NCI-H460 (cell line): ENCODE measurements at places on chromosomes 11 and 22. TPM values are rescaled to one million over a fixed set of nuclear protein-coding genes. Genes with fewer than 3 reads are reported as not detected.

DNA sequence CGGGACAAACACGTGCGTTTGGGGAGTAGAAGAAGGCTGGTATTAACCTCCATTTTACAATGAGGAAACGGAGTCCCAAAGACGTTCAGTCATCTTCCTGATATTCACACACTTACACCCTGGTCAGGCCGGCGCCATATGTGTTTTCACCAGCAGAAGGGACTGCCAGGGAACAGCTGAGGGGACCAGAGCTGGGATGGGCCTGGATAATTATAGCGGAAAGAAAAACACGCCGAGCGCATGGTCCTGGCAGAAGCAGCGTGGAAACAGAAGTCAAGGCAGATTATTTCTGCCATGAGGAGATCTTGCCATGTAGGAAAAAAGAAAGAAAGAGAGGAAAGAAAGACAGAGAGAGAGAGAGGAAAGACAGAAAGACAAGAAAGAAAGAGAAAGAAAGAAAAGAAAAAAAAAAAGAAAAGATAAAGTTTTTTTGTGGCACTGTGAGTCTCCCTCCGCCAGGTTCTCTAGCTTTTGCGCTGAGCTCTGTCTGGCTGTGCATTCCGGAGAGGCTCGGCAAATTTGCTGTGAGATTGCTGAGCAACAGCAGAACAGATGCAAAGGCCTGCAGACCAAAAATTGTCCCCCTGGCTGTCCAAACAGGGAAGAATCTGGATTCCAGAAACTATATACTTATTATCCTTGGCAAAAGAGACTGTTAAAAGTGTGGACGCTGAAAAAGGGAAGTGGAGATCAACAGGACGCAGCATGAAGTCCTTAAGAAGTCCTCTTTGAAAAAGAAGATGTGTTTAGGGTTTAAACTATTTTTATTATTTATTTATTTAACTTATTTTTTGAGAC, 1.3 kb upstream of the UCP2 start:
- DNase-seq, result no peak

DNA sequence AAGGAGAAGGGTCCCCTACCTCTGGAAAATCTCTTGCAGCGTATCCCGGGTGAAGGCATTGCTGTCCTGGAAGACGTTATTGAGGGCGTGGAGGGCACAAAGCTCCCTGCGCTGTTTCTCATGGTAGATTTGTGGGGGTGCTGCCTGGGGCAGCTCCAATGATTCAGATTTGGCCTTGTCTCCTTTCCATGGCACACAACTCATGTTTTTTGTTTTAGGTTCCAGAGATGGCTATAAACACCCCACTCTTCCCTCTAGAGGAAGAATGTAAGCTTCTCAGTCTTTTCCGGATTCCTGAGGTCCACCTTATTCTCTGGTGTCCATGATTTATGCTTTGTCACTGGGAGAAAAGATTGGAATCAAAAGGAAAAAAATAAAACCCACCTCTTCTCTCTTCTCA, 959 bp downstream of the JOSD1 start:
- DNase-seq, result no peak

- no peak for DNase-seq
Measured at GRCh38 chr11:100182927-100183326, 504.2 kb upstream of the ARHGAP42 start.

GRCh38 chr11:74453373-74453975, 13.9 kb downstream of the KCNE3 start:
- DNase-seq, result peak; percentile 52

GRCh38 chr11:134502153-134502550, 90.1 kb upstream of the B3GAT1 start:
- no peak for DNase-seq

DNA sequence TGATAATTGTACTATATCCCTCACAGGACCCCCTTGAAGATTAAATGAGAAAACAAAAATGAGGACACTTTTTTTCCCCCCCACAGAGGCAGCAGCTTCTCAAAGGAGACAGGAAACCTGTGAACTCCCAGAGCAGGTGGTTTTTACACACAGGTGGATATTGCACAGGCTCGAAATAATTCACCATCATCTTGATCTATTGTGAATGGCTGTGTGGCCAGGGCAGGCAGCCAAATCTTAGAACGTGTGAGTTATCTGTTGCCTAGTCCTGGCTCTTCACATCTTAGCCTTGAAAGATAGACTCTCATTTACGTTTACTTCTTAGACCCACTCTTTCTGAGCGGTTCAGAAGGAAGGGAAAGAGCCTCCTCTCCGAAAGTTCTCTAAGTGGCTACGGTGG, 23.5 kb downstream of the PPFIBP2 start:
- DNase-seq, result no peak

- no peak for DNase-seq
Measured at GRCh38 chr22:40862013-40862412, at the start of gene DNAJB7. TSS of gene DNAJB7 (minus strand) at chr22:40862113. CDS start at chr22:40861994, 119 bp downstream.

DNA sequence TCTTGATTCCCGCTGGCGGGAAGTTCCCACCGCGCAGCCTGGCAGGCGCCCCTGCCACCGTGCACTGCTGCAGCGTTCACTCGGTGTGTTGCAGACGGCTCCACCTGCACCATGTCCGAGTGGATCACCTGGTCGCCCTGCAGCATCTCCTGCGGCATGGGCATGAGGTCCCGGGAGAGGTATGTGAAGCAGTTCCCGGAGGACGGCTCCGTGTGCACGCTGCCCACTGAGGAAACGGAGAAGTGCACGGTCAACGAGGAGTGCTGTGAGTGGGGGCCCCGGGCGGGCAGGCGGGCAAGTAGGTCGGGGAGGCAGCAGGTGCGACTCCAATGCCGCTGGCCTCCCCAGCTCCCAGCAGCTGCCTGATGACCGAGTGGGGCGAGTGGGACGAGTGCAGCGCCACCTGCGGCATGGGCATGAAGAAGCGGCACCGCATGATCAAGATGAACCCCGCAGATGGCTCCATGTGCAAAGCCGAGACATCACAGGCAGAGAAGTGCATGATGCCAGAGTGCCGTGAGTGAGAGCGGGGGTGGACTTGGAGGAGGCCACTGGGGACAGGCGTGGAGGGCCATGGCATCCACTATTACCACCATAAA, 99.7 kb downstream of the RRAS2 start:
- no peak for DNase-seq

- DNase-seq, result no peak
Measured at GRCh38 chr22:25350551-25350971, 131.1 kb downstream of the CRYBB2 start.

GRCh38 chr11:27239305-27239942, 123.6 kb downstream of the CCDC34 start:
- no peak for DNase-seq

DNA sequence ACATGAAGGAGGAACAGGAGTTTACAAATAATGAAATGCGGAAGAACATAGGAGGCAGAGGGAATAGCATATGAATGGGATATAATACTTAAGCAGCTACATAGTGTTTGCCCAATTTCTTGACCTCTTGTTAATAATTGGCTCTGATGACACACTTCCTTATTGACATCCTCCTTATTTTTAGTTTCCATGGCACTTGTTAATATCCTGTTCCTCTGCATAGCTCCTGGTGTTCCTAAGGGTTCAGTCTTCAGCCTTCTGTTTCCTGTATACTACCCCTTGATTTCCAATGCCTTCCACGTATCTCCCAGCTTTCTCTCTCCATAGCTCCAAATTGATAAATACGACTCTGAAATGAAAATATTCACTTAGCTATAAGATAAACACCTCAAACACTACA, 663.8 kb upstream of the API5 start:
- DNase-seq, result no peak

DNA sequence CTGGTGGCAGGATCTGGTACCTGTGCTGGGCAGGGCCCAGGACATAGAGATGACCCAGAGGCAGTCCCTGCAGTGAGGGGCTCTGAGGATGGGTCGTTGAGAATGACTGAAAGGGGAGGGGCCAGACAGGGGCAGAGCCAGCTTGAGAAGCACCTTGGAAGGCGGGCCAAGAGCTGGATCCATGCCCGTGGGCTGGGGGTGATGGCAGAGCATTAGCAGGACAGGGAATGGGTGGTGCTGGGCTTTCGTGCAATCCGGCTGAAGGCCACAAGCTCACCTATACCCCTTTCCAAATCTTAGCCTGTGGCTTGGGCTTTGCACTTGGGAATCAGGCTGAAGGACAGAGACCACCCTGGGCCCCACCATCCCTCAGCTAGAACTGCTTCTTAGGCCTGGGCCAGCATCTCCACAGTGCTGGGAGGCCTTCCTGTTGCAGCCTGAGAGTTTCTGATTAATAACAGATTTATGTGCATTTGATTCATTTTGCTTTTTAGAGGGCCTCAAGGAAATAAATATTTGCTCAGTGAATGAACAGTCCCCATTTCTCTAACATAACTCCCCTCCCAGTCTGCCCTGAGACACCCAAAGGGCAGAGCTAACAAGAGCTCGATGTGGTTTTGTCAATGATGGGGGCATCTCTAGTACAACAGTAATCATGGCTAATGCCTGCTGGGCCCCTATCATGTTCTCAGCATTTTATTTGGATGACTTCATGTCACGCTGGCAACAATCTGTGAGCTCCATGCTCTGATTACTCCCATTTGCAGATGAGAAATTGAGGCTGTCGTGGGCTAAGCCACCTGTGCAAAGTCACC, 39.3 kb downstream of the RIBC2 start:
- no peak for DNase-seq

GRCh38 chr11:78216571-78217287, 28.0 kb downstream of the USP35 start:
- DNase-seq, result no peak

GRCh38 chr11:68889948-68890446, 13.6 kb downstream of the MRPL21 start:
- DNase-seq, result no peak

GRCh38 chr22:47564651-47565434, 802.4 kb downstream of the TBC1D22A start:
- no peak for DNase-seq

DNA sequence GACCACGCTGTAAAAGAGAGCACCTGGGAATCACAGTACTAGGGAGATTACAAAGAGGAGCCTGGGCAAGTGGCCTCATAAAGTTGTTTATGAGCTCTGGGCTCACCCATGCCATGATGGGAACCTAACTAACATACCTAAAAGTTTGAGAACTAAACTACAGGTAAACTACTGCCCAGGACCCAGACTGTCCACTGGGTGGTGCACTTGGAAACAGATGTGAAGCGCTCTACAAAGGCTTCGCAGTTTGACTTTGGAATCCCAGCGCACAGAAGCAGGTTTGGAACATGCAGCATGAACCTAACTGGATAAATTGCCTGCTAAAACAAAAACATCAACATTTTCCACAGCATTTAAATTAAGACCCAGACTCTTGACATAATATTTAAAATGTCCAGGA, 418.6 kb downstream of the FAM181B start:
- DNase-seq, result no peak

DNA sequence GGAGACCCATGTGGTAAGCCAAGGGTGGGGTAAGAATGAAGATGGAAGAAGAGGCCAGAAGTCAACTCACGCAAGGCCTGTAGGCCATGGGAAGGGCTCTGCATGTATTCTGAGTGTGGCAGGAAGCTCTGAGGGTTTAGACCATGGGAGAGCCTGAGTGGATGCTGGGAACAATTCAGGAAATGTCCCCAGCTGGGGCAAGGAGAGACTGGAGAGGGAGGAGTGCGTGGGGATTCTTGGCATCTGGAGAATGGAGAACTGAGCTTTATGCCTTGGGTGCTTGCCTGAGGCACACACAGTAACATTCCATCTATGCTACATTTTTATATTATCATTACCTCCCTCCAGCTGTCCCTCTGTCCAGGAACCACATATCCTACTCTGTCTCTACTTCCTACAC, 50.4 kb upstream of the CD82 start:
- no peak for DNase-seq

GRCh38 chr11:88104408-88104807, 70.8 kb downstream of the RAB38 start:
- DNase-seq, result no peak

- DNase-seq, result no peak
Measured at GRCh38 chr11:26837154-26837553, 115.3 kb upstream of the SLC5A12 start.

GRCh38 chr11:69791276-69792180, 16.4 kb upstream of the FGF4 start:
- no peak for DNase-seq

- DNase-seq, result no peak
Measured at GRCh38 chr22:44540756-44541670, 43.0 kb upstream of the RTL6 start.

- DNase-seq, result no peak
Measured at GRCh38 chr22:32754413-32755041, 47.0 kb upstream of the TIMP3 start.

GRCh38 chr22:37525746-37526350, 6.6 kb upstream of the CARD10 start:
- no peak for DNase-seq

GRCh38 chr11:36306888-36307287, 10.8 kb downstream of the PRR5L start:
- peak; percentile 31 for DNase-seq

DNA sequence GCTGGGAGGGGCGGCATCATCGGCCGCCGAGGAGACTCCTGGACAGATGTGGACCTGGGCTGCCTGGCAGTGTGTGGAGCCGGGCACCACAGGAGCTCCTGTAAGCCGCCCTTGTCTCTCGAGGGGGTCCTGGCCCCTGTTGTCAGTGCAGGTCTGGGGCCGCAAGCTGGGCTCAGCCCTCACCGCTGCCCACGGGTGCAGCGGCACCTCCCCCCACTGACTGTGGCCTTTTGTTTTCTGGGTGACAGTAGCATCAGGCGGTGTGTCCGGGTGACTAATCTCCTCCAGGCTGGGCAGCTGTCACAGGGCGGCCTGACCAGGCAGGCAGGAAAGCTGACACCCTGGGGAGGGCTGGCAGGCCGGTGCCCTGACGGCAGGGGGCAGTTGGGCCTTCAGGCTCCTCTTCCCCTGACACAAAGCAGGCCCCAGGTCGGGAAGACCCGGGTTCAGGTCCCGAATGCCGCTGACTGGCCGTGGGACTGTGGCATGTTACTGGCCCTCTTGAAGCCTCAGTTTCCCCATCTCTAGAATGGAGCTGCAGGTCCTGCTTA, 16.3 kb downstream of the DGKZ start:
- DNase-seq, result no peak

- no peak for DNase-seq
Measured at GRCh38 chr11:73170140-73170539, 28.0 kb upstream of the FCHSD2 start.

DNA sequence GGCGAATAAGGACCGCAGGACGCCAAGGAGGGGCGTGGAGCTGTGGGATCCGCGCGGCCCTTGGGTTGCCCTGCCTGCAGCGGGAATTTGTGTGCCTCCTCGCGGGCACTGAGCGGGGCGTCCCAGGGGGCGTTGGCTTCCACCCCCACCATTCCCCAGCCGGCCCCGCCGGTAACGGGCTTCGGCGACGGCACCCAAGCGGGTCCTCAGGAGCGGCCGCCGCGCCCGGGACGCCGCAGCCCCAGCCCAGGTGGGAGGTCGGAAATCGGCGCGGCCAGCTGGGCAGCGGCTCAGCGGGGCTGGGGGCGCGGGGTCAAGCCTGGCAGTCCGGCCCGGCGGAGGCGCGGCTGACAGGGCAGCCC, 320 bp downstream of the CLTCL1 start:
- DNase-seq, result peak; percentile 1

Gene CSTPP1
- 14.5 and 16.4 TPM in 2 replicates for total RNA-seq

Gene MUC5B
- under 0.01 and 0.03 TPM in 2 replicates for total RNA-seq

Gene ANKK1
- 0.12 TPM in 1 of 2 replicates, not detected in the other for total RNA-seq

Gene OR52I2
- not detected in 2 replicates for total RNA-seq

Gene ANGPTL5
- not detected in 2 replicates for total RNA-seq

Gene TIRAP
- 10.0 and 10.6 TPM in 2 replicates for total RNA-seq

Gene GAL
- total RNA-seq, result 35.4 and 37.1 TPM in 2 replicates

Gene DEFB131B
- total RNA-seq, result not detected in 2 replicates

Gene KCNJ5
- total RNA-seq, result not detected in 2 replicates

Gene SPON1
- 0.25 TPM in 1 of 2 replicates, not detected in the other for total RNA-seq

Gene HPS5
- total RNA-seq, result 23.8 and 25.9 TPM in 2 replicates

Gene PNPLA5
- not detected in 2 replicates for total RNA-seq

Gene ACTN3
- total RNA-seq, result not detected in 2 replicates

Gene MYO18B
- 0.05 TPM in 1 of 2 replicates, not detected in the other for total RNA-seq

Gene CNTN5
- total RNA-seq, result 0.26 and 0.32 TPM in 2 replicates
